ENCODE measurements at places on chromosomes 7 and 10. TPM values are rescaled to one million over a fixed set of nuclear protein-coding genes. Genes with fewer than 3 reads are reported as not detected.

DNA sequence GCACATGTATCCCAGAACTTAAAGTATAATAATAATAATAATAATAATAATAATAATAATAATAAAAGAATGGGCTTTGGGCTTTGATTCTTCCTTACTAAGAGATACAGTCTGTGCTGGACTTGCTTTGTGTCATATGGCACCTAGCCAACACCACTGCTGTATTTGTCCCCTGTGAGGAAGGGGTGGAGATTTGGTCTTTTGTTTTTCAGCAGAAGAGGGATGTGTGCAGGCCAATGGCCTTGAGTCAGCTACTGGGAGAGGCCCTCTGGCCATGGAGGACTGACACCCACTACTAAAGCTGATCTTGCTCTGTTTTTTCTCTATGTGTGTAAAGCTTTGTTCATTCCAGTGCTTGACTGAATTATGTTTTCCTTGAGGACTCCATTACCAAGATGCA, 573.0 kb upstream of the PCDH15 start:
- no peak for DNase-seq

- DNase-seq: no peak
Observed at GRCh38 chr10:1735562-1735961, 1.8 kb downstream of the ADARB2 start.

- DNase-seq: peak; percentile 82
Observed at GRCh38 chr7:22559829-22560489, 60.0 kb upstream of the STEAP1B start.

- no peak for DNase-seq
Observed at GRCh38 chr10:11213137-11213536, 195.5 kb downstream of the CELF2 start.

DNA sequence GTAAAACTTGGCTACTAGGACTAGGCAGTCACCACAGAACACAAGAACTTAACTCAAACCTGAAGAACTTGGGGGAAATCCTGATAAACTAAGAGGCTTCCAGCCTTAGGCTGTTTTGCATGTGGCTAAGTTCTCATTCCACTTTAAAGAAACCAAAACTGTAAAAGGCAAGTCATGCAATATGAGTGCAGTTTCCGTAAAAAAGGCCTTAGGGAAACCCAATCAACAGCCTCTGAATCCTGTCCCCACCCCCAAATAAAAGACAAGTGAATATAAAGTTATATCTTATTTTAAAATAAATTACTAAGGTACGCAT, 95.1 kb downstream of the USP6NL start:
- no peak for DNase-seq

The OR9A2 gene
- not detected for total RNA-seq
